Heart left ventricle (tissue), 16 donors: ENCODE measurements at places on chromosomes 4 and X. TPM values are rescaled to one million over a fixed set of nuclear protein-coding genes. Genes with fewer than 3 reads are reported as not detected.

The IL13RA2 gene
- 0.11 TPM for polyA plus RNA-seq

The SSX2B gene
- polyA plus RNA-seq, result not detected

The CSAG1 gene
- not detected for polyA plus RNA-seq

The ZNF157 gene
- 0.06 TPM for polyA plus RNA-seq

The NAP1L3 gene
- polyA plus RNA-seq, result 2.3 TPM

The GUCY1A1 gene
- polyA plus RNA-seq, result 13.2 TPM

The AVPR2 gene
- 4.0 TPM for polyA plus RNA-seq

The FANCB gene
- 0.11 TPM for polyA plus RNA-seq

The DDX53 gene
- polyA plus RNA-seq, result not detected

The FGF5 gene
- 0.22 TPM for polyA plus RNA-seq

The RAP1GDS1 gene
- polyA plus RNA-seq, result 26.6 TPM

The TEX13B gene
- not detected for polyA plus RNA-seq

The GAGE2A gene
- not detected for polyA plus RNA-seq

The PROM1 gene
- 1.5 TPM for polyA plus RNA-seq

The ZMYM3 gene
- 6.8 TPM for polyA plus RNA-seq

The CPZ gene
- polyA plus RNA-seq, result 0.23 TPM
